ENCODE measurements at places on chromosomes 11 and 22.

DNA sequence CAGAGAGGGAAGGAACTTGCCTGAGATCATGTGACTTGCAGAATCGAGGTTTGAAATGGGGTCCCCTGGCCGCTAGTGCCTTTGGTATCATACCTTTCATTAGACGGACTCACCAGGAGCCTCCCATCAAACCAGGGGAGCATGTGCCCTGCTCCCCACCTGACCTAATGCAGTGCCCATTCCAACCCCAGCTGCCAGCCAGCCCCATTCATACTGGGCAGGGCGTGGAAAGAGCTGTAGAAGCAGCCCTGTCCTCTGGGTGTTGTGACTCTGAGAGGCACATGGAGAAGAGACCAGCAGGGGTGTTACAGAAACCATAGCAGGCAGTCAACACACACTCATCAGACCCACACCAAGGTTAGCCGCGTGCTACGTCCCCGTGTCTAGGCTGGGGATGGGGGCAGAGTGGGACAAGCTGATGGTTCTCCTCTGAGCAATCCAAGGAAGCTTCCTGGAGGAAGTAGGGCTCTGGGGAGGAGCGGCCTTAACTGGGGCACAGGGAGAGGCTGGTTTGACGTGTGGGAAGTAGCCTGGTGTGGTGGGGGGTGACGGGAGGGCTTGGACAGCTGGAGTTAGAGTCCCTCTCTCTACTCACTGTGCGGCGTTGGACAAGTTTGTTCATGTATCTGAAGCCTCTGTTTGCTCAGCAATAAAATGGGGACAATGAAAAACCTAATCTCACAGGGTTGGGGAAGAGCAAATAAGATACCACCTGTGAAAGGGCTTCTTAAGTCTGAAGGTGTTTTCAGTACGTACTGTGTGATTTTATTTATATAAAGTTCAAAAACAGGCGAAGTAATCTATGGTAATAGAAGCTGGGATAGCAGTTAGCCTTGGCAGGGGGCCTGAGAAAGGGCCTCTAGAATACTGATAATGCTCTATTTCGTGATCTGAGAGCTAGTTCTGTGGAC, 14.0 kb downstream of the GRIK4 start:
- DNase-seq: no peak

- DNase-seq: peak; percentile 25
Observed at GRCh38 chr22:31244046-31244942, 32.2 kb downstream of the LIMK2 start.

- no peak for DNase-seq
Observed at GRCh38 chr22:37971475-37972434, 12.6 kb downstream of the SOX10 start.

GRCh38 chr11:75597636-75598035, 35.6 kb downstream of the SERPINH1 start:
- no peak for DNase-seq

- no peak for DNase-seq
Observed at GRCh38 chr11:102704841-102705240, 728 bp downstream of the MMP27 start.

All from femur (tissue), 1 donor.